MCF 10A (cell line): ENCODE measurements at places on chromosomes 13 and 19.
A peak's percentile ranks its signal among the peaks of the same experiment; 100 is the strongest.

- DNase-seq = no peak
Measured at GRCh38 chr13:33434676-33435075, 149.1 kb upstream of the STARD13 start.

DNA sequence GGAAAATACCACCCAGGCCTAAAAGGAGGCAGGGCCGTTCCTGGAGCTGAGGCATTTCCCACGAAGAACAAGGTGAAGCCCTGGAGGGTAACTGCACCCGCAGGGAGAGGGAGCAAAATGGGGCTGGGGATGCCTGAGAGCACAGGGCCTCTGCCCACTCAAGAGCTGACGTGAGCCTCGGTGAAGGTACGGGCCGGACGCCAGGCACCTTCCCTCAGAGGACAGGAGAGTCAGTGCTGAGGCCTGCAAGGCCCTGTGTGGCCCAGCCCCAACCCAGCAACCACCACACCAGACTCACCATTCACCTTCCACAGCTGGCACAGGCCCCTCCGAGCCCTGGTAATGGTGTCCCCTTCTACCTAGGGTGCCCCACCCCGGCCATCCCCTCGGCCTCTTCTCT, 36.3 kb downstream of the DNMT1 start:
- DNase-seq = no peak

DNA sequence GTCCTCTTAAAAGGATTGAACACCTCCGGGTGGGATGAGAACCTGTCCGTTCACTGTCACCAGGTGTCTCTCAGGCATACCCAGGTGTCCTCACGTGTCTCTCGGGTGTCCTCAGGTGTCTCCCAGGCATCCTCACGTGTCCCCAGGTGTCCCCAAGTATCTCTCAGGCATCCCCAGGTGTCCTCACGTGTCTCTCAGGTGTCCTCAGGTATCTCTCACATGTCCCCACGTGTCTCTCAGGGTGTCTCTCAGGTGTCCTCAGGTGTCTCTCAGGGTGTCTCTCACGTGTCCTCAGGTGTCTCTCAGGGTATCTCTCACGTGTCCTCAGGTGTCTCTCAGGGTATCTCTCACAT, 33.8 kb downstream of the ATP4B start:
- DNase-seq = no peak

GRCh38 chr13:35501661-35502235, 25.3 kb upstream of the MAB21L1 start:
- DNase-seq = no peak

DNA sequence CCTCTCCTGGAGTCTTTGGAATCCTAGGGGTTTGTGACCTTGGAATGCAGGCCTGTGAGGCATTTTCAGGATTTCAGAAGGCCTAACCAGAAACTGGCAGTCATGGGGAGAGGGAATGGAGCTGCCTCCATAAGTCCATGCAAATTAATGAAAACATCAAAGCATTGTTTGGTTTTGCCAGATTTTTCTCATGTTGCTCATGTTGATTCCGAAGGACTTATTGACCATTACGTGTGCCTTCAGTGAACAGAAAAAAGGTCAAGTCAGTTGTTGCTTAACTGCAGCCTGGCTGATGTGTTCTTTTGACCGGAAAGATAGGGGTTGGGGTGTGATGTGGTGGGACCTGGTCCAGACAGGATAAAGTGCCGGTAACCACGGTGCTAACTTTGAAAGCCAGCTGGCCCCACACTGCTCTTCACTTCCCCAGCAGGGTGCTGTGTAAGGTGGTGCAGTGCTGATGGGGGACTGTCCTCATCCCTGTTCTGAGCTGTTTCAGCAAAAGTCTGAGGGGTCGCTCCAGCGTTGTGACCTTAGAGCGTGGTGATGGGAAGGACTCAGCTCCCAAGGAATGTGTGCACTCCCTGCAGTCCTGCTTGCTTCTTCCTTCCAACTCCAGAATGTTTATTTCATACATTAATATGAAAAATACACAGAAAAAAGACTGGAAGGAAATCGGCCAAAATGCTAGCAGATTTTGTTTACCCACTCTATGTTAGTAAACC, 3.5 kb downstream of the RNF113B start:
- DNase-seq = peak; percentile 71

DNA sequence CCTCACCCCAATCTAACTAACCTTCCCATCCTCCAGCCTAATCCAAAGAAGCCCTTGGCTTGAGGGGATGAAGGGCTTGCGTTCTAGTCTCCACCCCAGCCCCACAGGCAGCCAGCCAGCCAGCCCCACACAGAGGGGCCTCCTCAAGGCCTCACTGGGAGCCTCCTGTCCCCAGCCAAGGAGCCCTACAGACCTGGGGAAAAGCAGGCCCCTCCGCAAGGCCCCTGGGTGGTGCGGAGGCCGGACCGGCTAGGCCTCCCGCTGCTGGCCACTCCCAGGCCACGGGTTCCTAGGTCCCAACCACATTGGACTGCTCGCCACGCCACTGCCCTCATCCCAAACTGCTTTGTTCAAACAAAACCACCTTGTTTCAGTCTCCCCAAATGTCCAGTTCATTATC, 78.0 kb downstream of the ZIC5 start:
- no peak for DNase-seq

DNA sequence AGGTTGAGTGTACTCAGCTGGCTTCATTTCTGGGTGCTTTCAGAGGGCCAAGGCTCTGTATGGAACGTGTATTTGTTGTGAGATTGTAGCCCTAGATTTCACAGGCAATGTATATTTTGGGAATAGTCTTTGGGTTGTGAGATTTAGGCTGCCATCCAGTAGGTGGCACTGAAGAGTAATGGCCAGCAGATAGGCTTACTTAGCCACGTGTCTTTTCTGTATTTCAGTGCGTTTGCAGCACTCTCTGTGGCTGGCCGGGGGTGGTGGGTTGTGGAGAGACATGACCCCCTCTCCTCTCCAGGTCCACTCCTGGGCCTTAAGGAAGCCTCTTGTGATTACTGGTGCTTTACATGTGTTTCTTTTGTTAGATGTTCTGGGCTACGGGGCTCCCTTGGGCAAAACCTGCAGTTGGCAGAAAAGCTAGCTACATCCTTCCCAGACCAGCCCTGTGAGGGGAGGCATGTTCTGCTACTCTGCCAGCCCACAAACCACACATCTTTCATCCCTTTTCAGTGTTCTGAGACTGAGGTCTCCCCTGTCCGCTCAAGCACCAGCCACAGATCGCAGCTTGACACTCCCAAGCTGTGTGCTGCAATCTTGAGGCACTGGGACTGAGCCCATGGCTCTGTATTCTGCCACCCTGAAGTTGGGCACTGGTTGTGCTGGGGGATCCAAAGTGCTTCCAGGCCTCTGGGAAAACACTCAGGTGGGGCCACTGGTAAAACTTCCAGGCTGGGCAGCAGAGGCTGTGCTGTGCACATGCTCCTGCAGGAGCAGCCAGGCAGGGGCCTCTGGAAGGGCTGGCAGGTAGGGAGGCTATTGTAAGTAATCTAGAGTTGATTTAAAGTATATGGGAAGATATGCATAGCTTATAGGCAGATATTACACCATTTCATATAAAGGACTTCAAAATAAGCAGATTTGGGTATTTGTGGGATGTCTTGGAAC, 1096.8 kb upstream of the PCDH20 start:
- DNase-seq = peak; percentile 44

DNA sequence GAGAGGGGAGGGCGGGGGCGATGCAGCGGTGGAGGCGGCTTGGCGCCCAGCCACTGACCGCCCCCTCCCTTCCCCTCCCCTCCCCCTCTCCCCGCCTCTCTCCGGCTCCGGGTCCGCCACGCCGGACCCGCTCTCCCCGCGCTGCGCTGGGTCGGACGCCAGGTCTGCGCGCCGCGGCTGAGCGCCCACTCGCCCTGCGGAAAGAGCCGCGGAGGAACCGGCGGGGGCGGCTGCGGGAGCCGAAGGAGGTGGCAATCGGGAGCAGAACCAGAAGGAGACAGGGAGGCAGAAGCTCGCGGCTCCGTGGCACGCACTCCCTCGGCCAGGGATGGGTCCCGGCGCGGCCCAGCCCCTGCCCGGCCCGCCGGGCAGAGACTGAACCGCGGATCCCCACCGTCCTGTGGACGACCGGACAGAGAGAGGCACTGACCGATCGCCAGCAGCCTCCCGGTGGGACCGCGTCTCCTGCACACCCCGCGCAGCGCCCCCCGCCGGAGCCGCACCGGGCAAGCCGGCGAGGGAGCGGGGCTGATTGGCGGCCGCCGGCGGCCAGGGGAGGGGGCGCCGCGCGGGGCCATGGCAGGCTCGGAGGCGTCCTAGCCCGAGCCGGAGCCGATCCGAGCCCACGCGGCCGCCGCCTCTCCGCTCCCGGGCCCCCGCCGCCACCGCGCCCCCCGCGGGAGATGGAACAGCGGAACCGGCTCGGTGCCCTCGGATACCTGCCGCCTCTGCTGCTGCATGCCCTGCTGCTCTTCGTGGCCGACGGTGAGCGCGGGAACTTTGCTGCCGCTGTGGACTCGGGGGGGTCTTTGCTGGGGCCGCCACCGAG, at the start of gene VSTM2B:
Gene VSTM2B, plus strand, starts transcription at position 94 of the 829 bp plus-strand sequence. Its CDS starts 590 bp downstream, at position 684.
- no peak for DNase-seq

DNA sequence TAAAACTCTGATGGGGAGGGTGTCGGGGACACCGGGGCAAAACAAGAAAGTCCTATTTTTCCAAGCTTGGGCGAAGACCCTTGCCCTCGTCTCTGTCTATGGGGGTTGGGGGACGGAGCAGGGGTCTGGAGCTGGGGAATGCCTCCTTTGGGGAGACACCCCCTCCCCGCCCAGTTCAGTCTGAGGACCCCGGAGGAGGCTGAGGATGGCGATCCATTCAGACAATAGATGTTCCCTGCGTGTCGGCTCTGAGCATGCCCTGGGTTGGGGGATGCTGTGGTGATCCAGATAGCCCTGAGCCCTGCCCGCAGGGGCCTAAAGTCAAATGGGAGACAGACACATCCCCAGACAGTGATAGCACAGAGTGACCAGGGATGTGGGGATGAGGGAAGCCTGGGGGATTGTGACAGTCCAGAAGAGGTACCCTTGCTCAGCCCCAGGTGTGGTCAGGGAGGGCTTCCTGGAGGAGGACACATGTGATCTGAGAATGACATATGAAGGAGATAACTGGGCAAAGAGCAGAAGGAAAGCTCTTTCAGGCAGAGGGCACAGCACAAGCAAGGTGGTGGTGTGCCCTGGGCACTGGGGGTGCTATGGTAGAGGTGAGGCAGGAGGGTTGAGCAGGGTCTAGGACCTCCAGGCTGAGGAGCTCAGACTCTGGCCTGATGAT, 9.1 kb downstream of the LRFN3 start:
- DNase-seq = no peak

GRCh38 chr19:11018763-11019162, 57.9 kb downstream of the SMARCA4 start:
- no peak for DNase-seq

- no peak for DNase-seq
Measured at GRCh38 chr19:6890401-6890913, 3.1 kb downstream of the ADGRE1 start.

- no peak for DNase-seq
Measured at GRCh38 chr13:32203736-32204135, 111.4 kb downstream of the ZAR1L start.

DNA sequence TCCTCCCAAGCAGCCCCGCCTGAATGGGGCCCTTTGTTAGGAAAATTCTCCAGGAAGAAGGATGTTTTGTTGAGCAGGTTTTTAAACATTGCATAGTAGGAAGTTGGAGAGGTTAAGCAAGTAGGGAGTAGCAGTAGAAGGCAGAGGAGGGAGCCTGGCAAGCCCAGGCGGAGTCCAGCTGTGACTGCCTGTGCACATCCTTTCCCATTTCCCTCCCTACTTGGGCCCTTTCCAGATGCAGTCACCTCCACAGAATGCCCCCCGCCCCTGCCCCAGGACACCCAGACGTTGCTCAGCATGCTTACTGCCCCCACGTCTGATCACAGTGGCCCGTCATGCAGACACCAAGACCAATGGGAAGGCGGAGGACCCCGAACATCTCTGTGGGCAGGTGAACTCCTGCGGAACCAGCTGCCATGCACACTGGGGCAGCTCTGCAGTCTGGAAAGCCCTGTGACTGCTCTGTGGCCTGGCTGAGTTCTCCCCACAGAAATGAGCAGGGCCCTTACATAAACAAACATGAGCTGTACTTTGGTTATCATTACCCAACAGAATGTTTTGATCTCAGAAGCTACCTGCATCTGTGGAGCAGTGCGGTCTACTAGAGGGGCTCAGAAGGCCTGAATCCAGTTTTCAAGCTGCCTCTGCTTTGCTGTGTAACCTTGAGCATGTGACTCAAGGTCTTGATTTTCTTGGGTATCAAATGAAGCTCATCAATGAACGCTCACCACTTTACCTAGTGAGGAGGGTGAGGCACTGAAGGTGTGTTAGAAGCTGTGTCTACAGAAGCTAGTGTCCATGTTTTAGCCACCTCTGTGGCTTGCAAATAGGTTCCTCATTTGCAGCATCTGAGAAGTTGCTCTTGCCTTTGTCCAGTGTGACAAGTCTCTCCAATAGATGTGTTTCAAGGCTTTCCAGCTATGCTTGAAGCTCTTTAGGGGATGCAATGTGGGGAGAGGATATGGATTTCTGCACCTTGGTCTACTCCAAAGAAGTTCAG, 84.2 kb downstream of the TNFRSF19 start:
- DNase-seq = no peak

GRCh38 chr13:50855681-50856080, 12.2 kb upstream of the DLEU7 start:
- DNase-seq = no peak

GRCh38 chr19:38399081-38399480, 3.8 kb upstream of the FAM98C start:
- DNase-seq = no peak

GRCh38 chr19:35030257-35031071, at the start of gene SCN1B:
TSS of gene SCN1B (plus strand) at chr19:35030470. CDS start at chr19:35030821, 351 bp downstream.
- peak; percentile 74 for DNase-seq

- DNase-seq = no peak
Measured at GRCh38 chr13:114080739-114081561, 51.5 kb downstream of the RASA3 start.

- peak; percentile 96 for DNase-seq
Measured at GRCh38 chr19:4057931-4058692, 8.6 kb downstream of the ZBTB7A start.

- no peak for DNase-seq
Measured at GRCh38 chr13:21364916-21365315, 94.2 kb downstream of the ZDHHC20 start.

DNA sequence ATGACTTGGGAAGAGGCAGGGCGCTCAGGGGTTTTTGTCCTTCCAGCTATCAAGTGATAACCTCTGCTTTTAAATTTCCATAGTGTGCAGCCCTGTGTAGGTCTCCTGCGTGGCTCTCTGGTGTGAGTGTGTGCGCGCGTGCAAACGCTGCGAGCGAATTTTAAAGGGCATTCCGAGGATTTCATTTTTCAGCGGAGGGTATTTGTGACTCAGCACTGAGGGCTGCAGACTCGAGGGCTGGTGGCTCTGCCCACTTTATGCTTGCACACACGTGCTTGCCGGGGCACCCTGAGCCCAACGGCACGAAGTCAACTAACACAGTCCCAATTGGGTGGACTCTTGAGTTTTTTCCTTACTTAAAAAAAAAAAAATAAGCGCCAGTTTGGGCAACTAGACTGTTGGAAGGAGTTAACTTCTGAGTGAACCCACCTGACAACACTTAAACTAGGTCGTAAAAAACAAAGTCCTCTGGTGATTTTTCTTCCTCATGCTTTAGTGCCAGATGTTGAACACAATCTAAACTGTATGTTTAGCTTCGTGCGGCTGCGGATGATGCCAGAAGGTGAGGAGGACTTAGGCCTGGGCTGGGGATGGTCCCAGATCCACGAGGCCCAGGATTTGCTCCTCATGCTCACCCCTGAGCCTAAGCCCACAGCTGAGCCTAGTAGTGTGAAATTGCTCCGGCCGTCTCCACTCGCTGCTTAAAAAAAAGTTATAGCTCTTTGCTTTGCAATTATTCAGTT, 2.1 kb downstream of the FGF9 start:
- no peak for DNase-seq

- DNase-seq = peak; percentile 73
Measured at GRCh38 chr13:21670883-21671619, at the start of gene FGF9. TSS of gene FGF9 (plus strand) at chr13:21671073. CDS start at chr13:21671913, 840 bp downstream.
